ENCODE measurements at places on chromosomes 12 and 14.
A peak's percentile ranks its signal among the peaks of the same experiment; 100 is the strongest.

DNA sequence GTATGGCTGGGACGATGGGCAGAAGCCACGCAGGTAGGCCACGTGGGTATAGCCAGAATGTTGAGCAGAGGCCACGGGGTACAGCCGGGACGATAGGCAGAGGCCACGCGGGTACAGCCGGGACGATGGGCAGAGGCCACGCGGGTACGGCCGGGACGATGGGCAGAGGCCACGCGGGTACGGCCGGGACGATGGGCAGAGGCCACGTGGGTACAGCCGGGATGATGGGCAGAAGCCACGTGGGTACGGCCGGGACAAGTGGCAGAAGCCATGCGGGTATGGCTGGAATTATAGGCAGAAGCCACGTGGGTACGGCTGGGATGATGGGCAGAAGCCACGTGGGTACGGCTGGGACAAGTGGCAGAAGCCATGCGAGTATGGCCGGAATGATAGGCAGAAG is 195.0 kb downstream of the TTC7B start:
- no peak overlapping the region for H3K27ac ChIP-seq
- DNase-seq, result no peak
- H3K27me3 ChIP-seq, result no peaks in the 10 kb centered on the region
- no peaks in the 10 kb centered on the region for H3K36me3 ChIP-seq

- no peak overlapping the region for H3K27ac ChIP-seq
- H3K36me3 ChIP-seq, result no peaks in the 10 kb centered on the region
- H3K27me3 ChIP-seq, result no peaks in the 10 kb centered on the region
- H3K4me3 ChIP-seq, result no peak overlapping the region
- H3K4me1 ChIP-seq, result no peaks in the 10 kb centered on the region
These were observed 5.8 kb upstream of the SLC6A13 start for GRCh38 chr12:268483-268840.

DNA sequence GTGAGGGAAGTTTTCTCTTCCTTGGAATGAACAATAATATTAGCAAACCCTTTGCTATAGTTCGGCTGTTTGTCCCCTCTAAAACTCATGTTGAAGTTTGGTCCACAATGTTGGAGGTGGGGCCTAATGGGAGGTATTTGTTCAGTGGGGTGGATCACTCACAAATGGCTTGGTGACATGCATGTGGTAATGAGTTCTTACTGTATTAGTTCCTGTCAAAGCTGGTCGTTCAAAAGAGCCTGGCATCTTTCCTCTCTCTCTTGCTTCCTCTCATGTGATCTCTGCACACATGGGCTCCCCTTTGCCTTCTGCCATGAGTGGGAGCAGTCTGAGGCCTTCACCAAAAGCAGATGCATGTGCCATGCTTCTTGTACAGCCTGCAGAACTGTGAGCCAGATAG is 13.1 kb upstream of the PPP4R4 start:
- peaks cover 18% of the 10 kb centered on the region for H3K4me1 ChIP-seq
- H3K4me3 ChIP-seq, result no peak overlapping the region
- no peak overlapping the region for H3K27ac ChIP-seq
- DNase-seq, result no peak
- H3K36me3 ChIP-seq, result no peaks in the 10 kb centered on the region
- peaks cover 4% of the 10 kb centered on the region for H3K27me3 ChIP-seq

- no peaks in the 10 kb centered on the region for H3K27me3 ChIP-seq
- H3K4me1 ChIP-seq, result peaks cover 13% of the 10 kb centered on the region
- H3K27ac ChIP-seq, result peak overlapping the region; percentile 97
- DNase-seq, result no peak
These were observed 677 bp downstream of the ATP2A2 start for GRCh38 chr12:110281549-110282299.

GRCh38 chr12:128970110-128970509 is 116.8 kb downstream of the GLT1D1 start:
- no peak for DNase-seq
- peak overlapping the region; percentile 53 for H3K4me3 ChIP-seq
- H3K36me3 ChIP-seq, result no peaks in the 10 kb centered on the region
- H3K4me1 ChIP-seq, result peaks cover 23% of the 10 kb centered on the region
- H3K27ac ChIP-seq, result no peak overlapping the region

DNA sequence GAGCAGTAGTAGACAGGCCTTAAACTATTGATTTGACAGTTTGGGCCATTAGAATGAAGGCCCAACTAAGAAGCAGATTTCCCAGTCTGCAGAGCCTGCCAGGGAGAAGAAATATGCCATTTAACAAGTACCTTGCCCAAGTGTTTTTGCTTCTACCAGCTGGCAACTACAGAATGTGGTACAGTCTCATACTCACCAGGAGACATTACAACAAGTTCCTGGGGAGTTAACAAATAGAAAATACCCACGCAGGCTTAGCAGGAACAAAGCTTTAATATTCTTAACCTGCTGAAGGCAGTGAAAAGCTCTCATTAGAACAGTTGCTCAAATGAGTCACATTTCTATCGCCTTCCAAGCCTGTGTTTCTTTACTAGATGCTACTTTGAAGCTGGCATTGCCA is 241.0 kb downstream of the TMEM117 start:
- H3K27me3 ChIP-seq, result no peaks in the 10 kb centered on the region
- no peak overlapping the region for H3K4me3 ChIP-seq
- H3K27ac ChIP-seq, result no peak overlapping the region

DNA sequence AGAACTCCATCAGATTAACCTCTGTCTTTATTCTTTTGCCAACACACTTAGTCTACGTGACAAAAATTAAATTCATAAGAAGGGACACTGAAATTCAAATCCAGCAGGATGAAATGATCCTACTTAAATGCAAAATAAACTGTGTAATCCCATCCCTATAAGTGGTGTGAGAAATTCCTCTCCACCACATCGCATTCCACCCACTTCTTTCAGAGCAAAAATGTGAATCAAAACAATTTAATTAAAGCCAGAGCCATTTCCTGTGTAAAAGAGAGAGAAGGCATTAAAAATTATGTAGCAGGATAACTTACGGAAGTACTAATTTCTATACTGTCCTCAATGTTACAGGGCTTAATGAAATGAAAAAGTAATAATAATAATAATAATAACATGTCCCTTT is 844.3 kb downstream of the GALC start:
- no peak overlapping the region for H3K27ac ChIP-seq
- H3K36me3 ChIP-seq, result no peaks in the 10 kb centered on the region
- H3K4me3 ChIP-seq, result no peak overlapping the region
- no peak for DNase-seq
- H3K27me3 ChIP-seq, result peaks cover 63% of the 10 kb centered on the region

GRCh38 chr12:85794531-85794930 is 41.7 kb downstream of the RASSF9 start:
- H3K36me3 ChIP-seq, result no peaks in the 10 kb centered on the region
- H3K4me3 ChIP-seq, result no peak overlapping the region
- no peaks in the 10 kb centered on the region for H3K4me1 ChIP-seq
- no peaks in the 10 kb centered on the region for H3K27me3 ChIP-seq

GRCh38 chr12:26125400-26126339 is 833 bp upstream of the BHLHE41 start:
- H3K27me3 ChIP-seq, result peaks cover 88% of the 10 kb centered on the region
- no peak overlapping the region for H3K27ac ChIP-seq
- no peaks in the 10 kb centered on the region for H3K4me1 ChIP-seq
- peak; percentile 77 for DNase-seq

DNA sequence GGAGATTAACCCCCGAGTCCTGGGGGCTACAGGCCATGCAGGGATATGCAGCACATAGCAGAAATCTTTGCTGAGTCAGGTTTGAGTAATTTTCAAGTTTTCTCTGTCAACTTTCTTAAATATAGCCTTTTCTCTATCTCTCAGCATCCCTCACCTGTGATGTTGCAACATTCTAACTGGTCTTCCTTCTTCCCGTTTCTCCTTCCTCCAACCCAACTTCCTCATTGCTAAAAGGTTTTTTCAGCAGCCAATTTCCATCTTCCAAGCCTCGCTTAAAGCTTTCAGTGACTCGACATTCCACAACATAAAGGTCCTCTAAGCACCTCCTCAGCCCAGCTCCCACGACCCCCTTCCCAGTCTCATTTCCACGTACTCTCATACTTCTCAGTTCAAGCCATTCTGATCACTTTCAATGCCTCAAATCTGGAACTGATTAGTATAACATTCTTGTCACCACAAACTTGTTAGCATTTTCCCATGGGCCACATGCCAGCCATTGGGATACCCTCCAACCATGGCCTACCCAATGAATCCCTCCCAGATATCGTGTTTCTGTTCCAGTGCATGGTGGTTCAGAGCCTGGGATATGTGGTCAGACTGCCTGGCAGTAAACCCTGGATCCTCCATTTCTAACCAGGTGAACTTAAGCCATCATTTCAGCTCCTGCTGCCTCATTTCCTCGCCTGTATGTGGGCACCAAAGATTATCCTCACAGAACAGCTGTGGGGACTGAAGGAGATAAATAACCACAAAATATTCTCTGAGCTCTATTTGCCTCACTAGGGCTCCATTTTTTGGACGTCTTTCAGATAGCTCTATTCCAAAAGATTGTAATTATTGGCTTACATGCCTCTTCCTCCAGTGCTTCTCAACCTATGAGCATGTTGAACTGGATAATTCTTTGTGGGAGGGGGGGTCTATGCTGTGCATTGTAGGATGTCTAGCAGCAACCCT is 65.8 kb downstream of the KCNK10 start:
- H3K4me3 ChIP-seq, result no peak overlapping the region
- H3K27me3 ChIP-seq, result no peaks in the 10 kb centered on the region
- DNase-seq, result no peak
- H3K36me3 ChIP-seq, result no peaks in the 10 kb centered on the region
- H3K27ac ChIP-seq, result no peak overlapping the region
- no peaks in the 10 kb centered on the region for H3K4me1 ChIP-seq

- H3K4me1 ChIP-seq, result peaks cover 1% of the 10 kb centered on the region
- no peaks in the 10 kb centered on the region for H3K36me3 ChIP-seq
- no peak overlapping the region for H3K4me3 ChIP-seq
- no peaks in the 10 kb centered on the region for H3K27me3 ChIP-seq
These were observed 44.2 kb downstream of the WDR20 start for GRCh38 chr14:102183886-102184285.

DNA sequence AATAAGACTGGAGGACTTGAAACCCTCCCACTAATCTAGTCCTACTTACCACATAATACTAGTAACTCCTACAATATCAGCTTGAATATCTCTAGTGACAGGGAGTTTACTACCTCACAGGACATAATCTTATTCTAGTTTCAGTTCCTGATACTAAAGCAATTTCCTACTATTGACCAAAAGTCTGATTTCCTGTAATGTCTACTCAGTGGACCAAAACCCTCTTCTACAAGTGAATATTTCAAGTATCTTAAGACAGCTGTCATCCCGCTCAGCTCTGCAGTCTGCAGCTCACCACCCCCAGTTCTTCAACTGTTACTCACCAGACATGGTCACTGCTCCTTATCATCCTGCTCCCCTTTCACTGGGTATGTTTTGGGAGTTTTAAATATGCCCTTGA is 70.8 kb upstream of the TMCC3 start:
- no peaks in the 10 kb centered on the region for H3K36me3 ChIP-seq
- H3K27me3 ChIP-seq, result no peaks in the 10 kb centered on the region
- H3K4me1 ChIP-seq, result peaks cover 3% of the 10 kb centered on the region
- H3K27ac ChIP-seq, result no peak overlapping the region
- no peak overlapping the region for H3K4me3 ChIP-seq
- DNase-seq, result no peak

DNA sequence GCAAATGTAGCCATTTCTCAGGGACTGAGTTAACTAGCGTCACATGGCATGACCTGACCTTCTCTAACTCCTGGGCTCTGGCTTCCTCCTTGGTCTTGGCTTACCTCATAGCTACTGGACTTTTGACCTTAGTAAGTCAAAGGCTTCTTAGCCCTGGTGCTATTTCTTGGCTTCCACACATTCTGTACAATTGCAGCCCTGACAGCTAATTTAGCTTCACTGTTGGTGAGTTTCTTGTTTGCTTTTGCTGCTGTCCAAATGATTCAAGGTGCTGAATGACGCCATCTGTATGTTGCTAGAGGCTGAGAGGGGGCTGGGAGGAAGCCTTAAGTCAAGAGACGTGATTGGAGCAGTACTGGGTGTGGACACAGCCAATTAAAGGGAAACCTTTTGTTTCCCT is 202.7 kb downstream of the PRKD1 start:
- no peaks in the 10 kb centered on the region for H3K36me3 ChIP-seq
- no peak for DNase-seq
- H3K27ac ChIP-seq, result no peak overlapping the region
- no peaks in the 10 kb centered on the region for H3K4me1 ChIP-seq

DNA sequence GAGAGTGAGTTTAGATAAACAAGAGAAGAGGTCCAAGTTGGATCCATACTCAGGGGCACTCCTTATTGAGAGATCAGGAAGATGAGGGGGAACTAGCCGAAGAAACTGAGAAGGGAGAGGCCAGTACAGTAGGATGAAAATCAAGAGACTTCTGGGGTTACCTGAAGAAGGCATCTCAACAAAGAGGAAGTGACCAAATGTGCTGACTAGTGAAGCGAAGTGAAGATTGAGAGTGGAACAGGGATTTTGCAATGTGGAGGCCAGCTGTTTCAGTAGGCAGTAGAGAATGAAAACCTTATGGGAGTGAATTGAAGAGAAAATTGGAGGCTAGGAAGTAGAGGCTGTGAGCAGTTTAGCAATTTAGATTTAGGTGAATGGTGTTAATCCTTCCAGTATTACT is 153.0 kb downstream of the SYNE2 start:
- H3K4me3 ChIP-seq, result no peak overlapping the region
- H3K4me1 ChIP-seq, result no peaks in the 10 kb centered on the region
- no peak for DNase-seq
